PC-9 (cell line): ENCODE measurements at places on chromosomes 3 and 15.
A peak's percentile ranks its signal among the peaks of the same experiment; 100 is the strongest.

DNA sequence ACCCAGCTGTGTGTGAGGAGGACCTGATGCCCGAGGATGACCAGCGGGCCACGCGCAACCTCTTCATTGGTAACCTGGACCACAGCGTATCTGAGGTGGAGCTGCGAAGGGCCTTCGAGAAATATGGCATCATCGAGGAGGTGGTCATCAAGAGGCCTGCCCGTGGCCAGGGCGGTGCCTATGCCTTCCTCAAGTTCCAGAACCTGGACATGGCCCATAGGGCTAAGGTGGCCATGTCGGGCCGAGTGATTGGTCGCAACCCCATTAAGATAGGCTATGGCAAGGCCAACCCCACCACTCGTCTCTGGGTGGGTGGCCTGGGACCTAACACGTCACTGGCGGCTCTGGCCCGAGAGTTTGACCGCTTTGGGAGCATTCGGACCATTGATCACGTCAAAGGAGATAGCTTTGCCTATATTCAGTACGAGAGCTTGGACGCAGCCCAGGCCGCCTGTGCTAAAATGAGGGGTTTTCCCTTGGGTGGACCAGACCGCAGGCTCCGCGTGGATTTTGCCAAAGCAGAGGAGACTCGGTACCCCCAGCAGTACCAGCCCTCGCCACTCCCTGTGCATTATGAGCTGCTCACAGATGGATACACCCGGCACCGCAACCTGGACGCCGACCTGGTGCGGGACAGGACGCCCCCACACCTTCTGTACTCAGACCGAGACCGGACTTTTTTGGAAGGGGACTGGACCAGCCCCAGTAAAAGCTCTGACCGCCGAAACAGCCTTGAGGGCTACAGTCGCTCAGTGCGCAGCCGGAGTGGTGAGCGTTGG is 1.5 kb downstream of the RBM15B start:
- no peak for DNase-seq
- no peaks in the 10 kb centered on the region for H3K27me3 ChIP-seq
- peak overlapping the region; percentile 68 for H3K4me3 ChIP-seq
- peaks cover 42% of the 10 kb centered on the region for H3K36me3 ChIP-seq
- peaks cover 37% of the 10 kb centered on the region for H3K4me1 ChIP-seq

GRCh38 chr3:126720596-126720995 is 16.6 kb downstream of the CHCHD6 start:
- DNase-seq, result no peak
- H3K4me1 ChIP-seq, result no peaks in the 10 kb centered on the region
- no peak overlapping the region for H3K27ac ChIP-seq
- no peak overlapping the region for H3K4me3 ChIP-seq
- no peaks in the 10 kb centered on the region for H3K27me3 ChIP-seq

DNA sequence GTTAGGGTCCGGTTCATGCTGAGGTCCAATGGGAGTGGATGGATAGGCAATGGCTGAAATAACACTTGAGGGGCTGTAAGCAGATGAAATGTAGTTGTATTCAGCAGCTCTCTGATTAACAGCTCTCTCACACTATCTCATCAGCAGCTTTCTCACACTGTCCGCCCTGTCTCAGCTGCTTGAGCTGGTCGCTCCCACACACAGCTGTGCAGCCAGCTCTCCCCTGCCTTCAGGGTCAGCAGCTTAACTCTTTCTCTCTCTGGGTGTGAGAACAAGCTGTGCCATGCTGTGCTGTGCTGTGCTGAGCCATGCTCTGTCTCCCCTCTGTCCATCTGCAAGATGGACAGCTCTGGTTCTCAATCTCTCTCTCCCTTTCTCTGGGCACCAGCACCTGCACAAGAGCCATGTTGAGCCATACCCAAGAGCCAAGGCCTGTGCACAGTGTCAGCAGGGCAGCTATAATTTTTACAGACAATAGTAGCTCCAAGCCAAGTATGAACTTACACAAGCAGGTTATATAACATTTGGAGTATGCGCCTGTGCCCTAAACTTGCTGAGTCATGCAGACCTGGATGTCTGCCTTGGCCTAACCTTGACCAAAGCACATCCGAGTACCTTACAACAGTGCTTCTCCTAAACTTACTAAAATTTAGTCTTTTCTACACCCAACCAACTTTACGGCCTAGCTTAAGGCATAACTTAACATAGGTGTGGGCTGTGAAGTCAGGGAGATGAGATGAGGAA is 291.3 kb upstream of the TRIM42 start:
- no peaks in the 10 kb centered on the region for H3K27me3 ChIP-seq
- no peak overlapping the region for H3K27ac ChIP-seq
- H3K36me3 ChIP-seq, result no peaks in the 10 kb centered on the region
- H3K4me3 ChIP-seq, result no peak overlapping the region
- no peak for DNase-seq

GRCh38 chr3:111714305-111714704 is 119.2 kb upstream of the ZBED2 start:
- peaks cover 19% of the 10 kb centered on the region; the same call in 1 of the 2 replicates for H3K36me3 ChIP-seq
- no peaks in the 10 kb centered on the region for H3K27me3 ChIP-seq
- peak; percentile 54 for DNase-seq
- H3K27ac ChIP-seq, result no peak overlapping the region
- no peak overlapping the region for H3K4me3 ChIP-seq
- peaks cover 15% of the 10 kb centered on the region for H3K4me1 ChIP-seq

DNA sequence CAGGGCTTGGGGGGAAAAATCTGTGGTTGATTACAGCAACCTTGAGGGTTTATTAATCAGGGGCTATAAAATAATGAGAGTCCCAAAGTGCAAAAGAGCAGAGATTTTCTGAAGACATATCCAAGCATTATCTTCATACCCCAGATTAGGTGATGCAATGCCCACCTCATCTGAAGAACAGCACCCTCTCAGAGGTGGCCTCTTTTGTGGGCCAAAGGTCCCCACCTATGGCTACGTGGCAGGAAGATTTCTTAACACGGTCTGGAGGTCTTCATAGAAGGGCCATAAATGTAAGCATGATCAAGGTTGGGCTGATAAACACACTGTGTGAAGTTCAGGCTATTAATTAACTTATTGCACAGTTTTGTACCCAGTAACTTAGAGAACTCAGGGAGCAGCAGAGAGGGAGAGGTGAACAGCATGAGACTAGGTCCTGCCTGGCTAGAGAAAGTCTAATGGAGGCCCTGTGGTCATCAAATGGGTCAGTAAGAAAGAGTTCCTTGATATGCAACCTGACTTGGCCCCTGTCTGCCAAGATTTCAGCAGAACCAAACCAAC is 29.6 kb upstream of the RBP2 start:
- H3K27ac ChIP-seq, result no peak overlapping the region
- H3K36me3 ChIP-seq, result no peaks in the 10 kb centered on the region
- no peaks in the 10 kb centered on the region for H3K27me3 ChIP-seq
- no peaks in the 10 kb centered on the region for H3K4me1 ChIP-seq
- DNase-seq, result no peak

DNA sequence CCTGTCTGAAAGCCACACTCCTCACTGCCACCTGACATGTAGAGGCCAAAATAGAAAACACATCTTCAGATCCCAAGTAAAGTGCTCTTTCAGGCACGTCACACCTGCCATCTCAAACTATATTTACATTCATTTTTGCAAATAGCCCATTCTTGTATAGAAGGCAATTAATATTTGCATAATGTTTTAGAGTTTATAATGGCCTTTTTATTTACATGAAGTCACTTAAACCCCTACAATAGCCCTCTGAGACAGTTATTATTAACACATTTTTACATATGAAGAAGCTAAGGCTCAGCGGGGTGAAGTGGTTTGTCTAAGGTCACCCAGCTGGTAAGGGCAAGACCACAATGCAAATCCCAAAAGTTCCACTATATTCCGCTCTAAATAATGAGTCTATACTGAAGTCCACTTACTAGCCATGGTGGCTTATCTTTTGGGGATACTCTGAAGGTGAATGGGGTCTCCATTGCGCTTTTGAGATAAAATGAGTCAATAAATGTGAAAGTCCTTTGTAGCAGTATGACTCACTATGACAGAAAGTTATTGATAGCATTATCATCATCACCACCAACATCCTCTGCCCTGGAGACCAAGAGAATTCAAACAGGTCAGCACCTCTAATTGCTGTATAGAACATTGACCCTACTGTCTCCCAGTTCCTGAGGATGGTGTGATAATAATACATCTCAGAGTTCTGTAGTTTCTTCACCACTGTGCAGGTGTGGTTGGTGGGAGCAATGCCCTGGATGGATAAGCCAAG is 155.9 kb upstream of the BCL6 start:
- no peak overlapping the region for H3K4me3 ChIP-seq
- no peak for DNase-seq
- H3K4me1 ChIP-seq, result no peaks in the 10 kb centered on the region; the same call in 1 of the 2 replicates
- H3K27me3 ChIP-seq, result no peaks in the 10 kb centered on the region
- no peaks in the 10 kb centered on the region for H3K36me3 ChIP-seq

- no peak for DNase-seq
- H3K27ac ChIP-seq, result peak overlapping the region; percentile 31
- H3K4me3 ChIP-seq, result no peak overlapping the region
- H3K4me1 ChIP-seq, result peaks cover 41% of the 10 kb centered on the region
- no peaks in the 10 kb centered on the region for H3K27me3 ChIP-seq
Observed at GRCh38 chr15:92979011-92979701, 79.0 kb downstream of the CHD2 start.

DNA sequence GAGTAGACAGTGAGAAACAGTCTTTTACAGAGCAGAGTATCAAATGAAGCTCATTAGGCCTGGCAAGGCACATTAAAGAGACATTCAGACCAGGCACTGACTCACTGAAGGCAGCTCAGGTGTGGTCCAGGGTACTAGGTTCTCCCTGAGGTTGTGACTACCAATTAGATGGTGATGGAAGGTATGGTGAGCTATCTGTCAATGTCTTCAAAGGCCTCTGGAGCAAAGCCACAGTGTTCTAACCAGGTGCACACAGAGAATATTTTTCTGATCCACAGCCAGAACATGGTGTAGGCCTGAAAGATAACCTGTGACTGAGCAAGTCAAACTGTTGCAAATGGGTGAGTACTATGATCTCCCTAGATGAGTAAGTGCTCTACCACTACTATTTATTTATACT is 51.5 kb downstream of the EOMES start:
- DNase-seq, result no peak
- H3K27ac ChIP-seq, result no peak overlapping the region
- no peak overlapping the region for H3K4me3 ChIP-seq
- no peaks in the 10 kb centered on the region for H3K27me3 ChIP-seq

DNA sequence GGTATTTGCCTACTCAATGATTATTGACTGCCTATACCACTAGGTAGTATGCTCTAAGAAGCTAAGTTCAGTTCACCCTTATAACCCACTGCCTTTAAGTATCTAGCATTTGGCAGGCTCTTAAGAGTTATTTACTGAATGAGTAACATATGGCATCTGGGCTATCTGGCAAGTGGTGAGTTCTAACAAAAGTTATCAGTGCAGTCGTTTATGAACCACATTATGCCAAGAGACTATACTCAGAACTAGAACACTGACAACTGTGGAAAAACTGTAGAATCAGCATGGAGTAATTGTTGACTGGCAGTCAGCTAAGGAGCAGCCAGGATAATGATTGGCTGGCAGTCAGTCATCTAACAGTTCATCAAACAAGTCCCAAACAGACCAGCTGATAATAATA is 25.8 kb downstream of the RAF1 start:
- H3K27me3 ChIP-seq, result no peaks in the 10 kb centered on the region
- 0 out of 2 replicates have a peak, but pooled peaks cover 5% of the 10 kb centered on the region for H3K36me3 ChIP-seq
- H3K27ac ChIP-seq, result no peak overlapping the region
- H3K4me1 ChIP-seq, result no peaks in the 10 kb centered on the region
- H3K4me3 ChIP-seq, result no peak overlapping the region

DNA sequence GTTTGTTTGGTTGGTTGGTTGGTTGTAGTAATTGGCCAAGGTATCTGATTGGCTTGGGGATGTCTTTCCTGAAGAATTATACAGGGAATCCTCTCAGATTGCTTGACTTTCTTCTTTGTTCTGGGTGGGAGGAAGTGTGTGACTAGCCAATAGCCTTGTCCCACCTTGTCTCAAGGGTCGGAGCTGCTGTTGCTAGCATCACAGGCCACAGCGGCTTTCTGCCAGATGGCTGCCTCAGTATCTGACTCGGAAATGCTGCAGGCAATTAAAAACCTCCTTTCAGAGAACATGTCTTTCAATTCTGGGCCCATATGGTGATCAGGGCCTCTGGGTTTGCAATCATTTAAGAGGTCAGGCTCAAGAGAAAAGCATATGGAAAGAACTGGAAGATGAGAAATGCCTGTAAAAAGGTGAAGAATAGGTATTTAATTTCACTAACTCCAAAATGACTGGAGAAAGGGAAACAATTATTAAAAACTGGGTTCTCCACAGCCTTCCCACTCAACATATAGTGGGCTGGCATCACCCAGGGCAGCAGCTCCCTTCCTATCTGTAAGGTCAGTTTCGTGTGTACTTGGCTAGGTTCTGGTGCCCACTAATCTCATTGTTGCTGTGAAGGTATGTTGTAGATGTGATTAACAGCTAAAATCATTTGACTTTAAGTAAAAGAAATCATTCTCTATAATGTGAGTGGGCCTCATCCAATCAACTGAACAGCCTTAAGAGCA is 32.4 kb downstream of the TGFBR2 start:
- H3K4me3 ChIP-seq, result no peak overlapping the region
- H3K4me1 ChIP-seq, result no peaks in the 10 kb centered on the region
- no peaks in the 10 kb centered on the region for H3K27me3 ChIP-seq
- no peaks in the 10 kb centered on the region for H3K36me3 ChIP-seq
- no peak overlapping the region for H3K27ac ChIP-seq

DNA sequence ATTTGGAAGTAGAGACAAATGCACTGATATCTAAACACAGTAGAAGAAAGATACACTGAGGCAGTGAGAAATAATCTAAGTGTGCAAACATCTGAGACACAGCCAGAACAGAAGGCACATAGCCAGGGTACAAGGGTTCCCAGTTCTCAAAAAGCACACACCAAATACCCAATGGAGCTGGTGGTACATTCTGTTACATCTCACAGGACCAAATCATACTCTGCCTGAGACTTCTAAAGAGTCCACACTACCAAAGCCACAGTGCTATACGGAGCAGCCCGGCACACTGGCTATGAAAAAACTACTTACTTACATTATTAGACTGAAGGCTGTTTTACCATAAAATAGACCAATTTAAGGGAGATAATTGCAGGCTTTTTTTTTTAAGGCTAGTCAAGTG is 19.3 kb downstream of the CLPX start:
- DNase-seq, result no peak
- H3K36me3 ChIP-seq, result no peaks in the 10 kb centered on the region
- no peak overlapping the region for H3K27ac ChIP-seq
- no peaks in the 10 kb centered on the region for H3K4me1 ChIP-seq
- no peaks in the 10 kb centered on the region for H3K27me3 ChIP-seq

GRCh38 chr3:4805662-4806061 is 173.6 kb upstream of the BHLHE40 start:
- no peaks in the 10 kb centered on the region for H3K4me1 ChIP-seq
- H3K27me3 ChIP-seq, result no peaks in the 10 kb centered on the region
- H3K27ac ChIP-seq, result no peak overlapping the region
- H3K36me3 ChIP-seq, result no peaks in the 10 kb centered on the region
- H3K4me3 ChIP-seq, result no peak overlapping the region

DNA sequence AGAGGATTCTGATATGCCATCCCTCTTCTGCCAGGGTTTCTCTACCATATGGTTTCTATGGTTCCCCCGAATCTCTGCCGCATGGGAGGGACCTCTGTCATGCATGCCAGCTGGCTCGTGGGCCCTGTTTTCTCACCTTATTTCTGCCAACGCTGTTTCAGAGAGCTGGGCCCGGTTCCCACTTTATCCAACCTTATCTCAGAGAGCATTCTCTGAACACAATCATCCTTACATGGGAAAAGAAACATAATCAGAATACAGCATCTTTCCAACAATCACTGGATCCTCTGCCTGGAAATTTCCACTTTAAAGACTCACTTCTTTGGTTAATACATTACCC is 234.5 kb upstream of the ZBTB20 start:
- no peak overlapping the region for H3K27ac ChIP-seq
- H3K4me1 ChIP-seq, result no peaks in the 10 kb centered on the region
- no peaks in the 10 kb centered on the region for H3K36me3 ChIP-seq
- no peaks in the 10 kb centered on the region for H3K27me3 ChIP-seq
- no peak for DNase-seq
- H3K4me3 ChIP-seq, result no peak overlapping the region
